NCI-H460 (cell line): ENCODE measurements at places on chromosomes 1 and 21.

- no peak for DNase-seq
Measured at GRCh38 chr1:230049731-230050130, 17.3 kb upstream of the GALNT2 start.

- no peak for DNase-seq
Measured at GRCh38 chr1:245512181-245512888, 357.6 kb downstream of the KIF26B start.

GRCh38 chr1:225866981-225867380, 15.2 kb downstream of the TMEM63A start:
- no peak for DNase-seq

DNA sequence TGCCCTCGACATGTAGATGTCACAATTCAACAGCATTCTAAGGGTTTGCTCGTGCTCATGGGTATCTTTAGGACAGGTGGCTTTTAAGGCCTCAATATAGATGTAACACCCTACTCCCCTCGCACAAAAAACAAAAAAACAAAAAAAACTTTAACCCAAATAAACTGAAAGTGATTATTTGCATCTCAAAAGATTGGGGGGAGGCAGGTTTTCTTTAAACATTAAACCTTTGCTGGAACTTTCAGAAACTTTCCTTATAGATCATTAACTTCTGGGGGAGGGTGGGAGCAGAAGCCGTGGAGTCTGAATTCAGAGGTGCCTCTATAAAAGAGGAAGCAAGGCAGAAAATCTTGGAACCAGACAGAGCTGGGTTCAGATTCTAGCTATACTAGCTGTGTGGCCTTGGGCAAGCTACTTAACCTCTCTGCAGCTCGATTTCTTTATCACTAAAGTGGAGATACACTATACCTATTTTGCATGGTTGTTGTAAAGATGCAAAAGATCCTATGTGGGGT, 3.2 kb upstream of the KIAA1614 start:
- DNase-seq, result no peak

GRCh38 chr21:44873356-44874239, at the start of gene PTTG1IP:
PTTG1IP (minus strand) TSS chr21:44873690; CDS start chr21:44873616, 74 bp downstream.
- DNase-seq, result peak; percentile 95

DNA sequence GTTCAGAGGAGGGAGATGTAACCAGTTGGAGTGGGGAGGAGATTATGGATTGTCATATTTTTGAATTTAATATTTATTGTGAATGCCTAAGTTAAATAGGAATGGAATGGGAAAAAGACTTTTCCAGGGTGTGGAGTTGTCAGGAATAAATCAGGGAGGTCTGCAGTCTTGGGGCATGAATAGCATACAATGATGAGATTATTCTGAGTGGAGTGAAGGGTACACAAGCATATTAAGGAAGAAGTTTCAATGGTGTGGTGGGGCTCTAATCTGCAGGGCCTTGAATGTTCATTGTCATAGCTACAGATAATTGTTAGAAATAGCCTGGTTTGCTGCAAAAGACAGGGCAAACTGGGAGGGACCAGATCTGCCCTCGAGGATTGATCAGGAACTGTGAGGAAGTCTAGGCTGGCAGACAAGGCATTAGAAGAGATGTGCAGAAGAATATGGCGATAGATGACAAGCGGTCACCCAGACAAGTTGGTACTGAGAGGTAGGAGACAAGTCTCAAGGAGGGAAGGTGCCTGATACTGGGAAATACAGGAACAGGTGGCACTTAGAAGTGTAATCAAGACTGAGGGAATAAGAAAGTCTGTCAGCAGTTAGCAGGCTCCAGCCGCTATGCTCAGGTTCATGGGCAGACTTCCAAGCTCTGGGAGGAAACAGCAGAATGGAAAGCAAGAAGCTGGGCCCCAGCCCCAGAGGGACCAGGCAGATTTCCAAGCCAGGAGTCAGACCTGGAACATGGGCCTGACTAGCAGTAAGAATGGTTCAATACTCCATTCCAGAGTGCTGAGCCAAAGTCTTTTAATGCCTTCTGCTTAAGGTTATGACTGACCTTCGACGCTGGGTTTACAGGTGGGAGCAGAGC, 20.9 kb upstream of the RGL1 start:
- no peak for DNase-seq

- no peak for DNase-seq
Measured at GRCh38 chr1:70134148-70134547, 71.2 kb downstream of the LRRC40 start.

GRCh38 chr1:195130598-195130997, 1477.6 kb downstream of the KCNT2 start:
- DNase-seq, result no peak

DNA sequence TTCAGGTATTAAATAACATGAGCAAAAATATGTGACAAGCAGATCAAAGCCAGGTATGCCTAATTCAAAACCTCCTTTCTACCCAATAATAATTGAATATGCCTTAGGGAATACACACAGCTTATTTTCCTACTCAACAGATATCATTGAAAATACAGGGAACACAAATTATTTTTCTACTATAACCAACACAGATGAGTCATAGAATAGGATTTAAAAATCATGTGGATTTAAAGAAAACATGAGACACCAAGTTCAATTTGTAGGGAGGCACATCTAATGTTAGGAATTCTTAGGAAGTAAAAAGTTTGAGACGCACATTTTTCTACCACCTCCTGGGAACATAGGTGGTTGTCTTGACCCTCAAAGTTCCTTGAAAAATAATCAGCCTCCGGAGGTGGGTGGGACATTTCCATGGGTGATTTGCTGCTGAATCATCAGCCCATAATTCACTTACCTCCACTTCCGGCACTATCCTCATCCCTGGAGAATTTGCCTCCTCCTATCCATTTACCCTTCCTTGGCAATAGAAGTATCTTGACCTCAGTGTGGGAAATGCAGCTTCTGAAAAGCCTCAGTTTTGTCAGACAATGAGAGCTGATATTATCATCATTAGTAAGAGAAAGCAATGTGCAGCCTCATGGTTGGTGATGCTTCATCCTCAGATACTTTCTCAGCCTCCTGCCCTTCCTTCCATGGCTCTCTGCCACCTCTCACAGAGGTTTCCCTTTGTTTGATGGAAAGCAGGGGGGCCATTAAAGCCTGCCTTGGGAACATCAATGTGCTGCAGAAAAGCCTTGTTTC, 33.5 kb upstream of the RGS4 start:
- DNase-seq, result no peak

- DNase-seq, result no peak
Measured at GRCh38 chr1:22253012-22253790, 110.3 kb upstream of the WNT4 start.

- DNase-seq, result no peak
Measured at GRCh38 chr1:234940841-234941240, 187.8 kb downstream of the TOMM20 start.

DNA sequence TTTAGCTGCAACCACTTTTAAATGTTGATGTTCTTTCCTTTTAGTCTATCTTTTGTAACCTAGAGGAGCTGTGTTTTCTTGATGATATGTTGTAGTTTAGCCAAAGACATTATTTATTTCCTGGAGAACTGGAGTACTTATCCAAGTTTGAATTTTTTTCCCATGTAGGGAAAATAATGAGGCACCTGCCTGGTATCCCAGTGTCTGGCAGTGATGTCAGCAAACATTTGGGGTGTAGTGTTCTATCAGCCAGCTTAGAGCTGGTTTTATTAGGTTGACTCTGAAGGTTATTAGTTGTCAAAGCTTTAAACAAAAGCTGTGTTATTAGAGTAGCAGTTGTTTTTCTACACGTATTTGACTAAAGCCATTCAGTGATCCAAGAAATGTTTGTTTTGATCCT, 3.2 kb downstream of the CTPS1 start:
- no peak for DNase-seq

DNA sequence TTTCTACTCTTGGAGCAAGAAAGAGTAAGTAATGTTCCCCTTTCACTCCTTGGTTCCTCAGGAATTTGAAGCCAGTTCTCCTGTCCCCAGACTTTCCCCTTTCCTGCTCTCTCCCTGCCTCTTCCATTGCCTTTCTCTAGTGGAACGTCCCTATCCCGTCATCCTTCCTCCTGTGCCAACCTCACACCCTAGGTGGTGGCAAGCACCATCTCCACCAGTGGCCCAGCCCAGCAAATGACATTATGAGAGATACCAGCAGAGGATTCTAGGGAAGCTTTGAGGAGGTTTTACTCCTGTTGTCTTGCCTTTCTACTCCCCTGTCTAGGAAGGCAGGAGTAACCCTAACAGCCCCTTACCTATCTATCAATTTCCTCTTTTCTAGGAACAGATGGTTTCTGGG, 8.1 kb upstream of the TACSTD2 start:
- no peak for DNase-seq

DNA sequence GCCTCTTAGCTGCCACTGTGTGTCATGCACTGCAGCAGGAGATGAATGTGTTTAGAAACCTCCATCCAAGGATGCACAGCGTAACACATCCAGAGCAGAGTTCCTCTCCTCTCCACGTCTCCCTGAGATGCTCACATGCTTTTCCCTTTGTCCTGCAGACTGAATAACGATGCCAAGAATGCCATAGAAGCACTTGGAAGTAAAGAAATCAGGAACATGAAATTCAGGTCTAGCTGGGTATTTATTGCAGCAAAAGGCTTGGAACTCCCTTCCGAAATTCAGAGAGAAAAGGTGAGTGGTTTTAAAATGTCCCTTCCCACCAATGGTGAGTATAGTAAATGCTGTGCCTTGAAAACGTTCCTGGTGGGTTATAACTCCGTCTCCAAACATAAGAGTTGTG, 13.4 kb upstream of the MX2 start:
- DNase-seq, result no peak

DNA sequence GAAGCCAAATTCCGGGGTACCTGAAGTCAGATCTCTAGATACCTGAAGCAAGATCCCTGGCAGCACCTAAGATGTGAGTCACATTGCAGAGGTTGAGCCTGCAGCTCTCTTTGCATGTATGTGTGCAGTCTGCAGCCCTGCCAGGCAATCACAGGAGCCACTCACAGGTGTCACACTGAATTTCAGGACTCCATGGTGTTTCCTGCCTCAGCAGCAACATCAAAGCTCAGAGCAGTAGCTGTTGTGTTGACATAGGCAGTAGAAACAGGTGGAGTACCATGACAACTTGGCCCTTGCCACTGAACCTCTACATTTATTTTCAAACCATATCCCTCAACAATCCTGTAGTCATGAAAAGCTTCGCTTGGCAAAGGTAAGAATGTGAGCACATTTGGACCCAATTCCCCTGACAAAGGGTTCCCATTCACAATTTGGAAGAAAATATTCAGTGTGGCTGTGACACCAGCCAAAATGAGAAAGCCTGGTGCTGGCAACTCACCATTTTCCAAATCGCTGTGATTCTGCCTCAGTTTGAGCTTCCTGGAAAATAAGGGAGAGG, 419.8 kb upstream of the NFIA start:
- no peak for DNase-seq

DNA sequence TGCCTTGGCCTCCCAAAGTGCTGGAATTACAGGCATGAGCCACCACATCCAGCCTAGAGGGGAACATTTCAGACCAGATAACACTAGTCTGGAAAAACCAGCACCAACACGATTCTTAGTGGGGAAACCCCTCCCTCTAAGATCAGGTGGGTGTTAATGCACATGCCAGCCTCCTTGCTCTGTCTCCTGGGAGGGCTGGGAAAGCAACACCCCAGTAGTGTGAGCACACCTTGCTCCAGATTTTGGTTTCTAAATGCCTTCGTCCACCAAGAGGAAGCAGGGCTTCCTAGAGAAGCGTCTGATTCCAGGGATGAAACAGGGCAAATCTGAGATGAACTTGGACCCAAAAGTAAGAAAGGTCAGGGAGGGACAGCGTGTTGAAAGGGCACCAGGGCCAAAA, 2.2 kb upstream of the KRTAP10-4 start:
- no peak for DNase-seq

DNA sequence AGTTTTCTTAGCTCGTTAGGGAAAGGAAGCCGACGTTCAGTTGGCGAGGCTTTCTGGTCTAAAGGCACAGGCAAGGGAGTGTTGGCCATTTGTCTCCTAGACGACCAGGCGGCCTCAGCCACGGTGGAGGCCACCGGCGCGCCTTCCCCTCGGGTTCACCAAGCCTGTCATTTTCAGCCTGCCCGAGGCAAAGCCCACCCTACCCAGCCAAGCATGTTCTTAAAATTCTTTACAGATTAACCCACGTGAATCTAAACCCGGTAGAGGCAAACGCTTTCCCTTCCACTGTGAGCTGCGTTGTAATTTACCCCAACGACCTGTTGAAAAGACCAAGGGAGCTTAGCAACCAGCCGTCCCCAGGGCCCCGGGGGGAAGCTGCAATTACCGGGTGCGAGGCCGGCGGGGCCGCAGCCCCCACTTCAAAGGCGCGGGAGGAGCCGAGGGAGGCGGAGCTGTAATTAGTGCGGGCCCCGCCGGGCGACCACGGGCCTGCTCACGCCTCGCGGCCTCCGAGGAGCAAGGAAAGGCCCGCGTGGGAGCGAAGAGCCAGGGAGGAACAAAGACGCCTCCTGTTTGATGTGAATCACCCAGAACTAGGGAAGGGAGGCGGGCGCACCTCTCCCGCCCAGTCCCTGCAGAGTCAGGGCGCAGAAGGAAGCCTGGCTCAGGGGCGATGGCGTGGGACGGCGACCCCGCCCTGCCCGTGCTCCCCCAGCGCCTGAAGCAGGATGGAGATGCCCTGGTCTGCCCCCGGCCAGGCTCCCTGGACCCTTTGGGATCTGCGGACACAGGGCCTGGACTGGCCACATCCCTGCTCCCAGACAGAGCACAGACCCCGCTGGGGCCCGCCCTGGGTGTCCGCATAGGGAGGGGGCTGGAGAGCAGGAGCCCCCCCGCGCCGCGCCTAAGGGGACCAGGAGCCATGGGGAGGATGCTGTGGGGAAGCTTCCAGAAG, 12.1 kb upstream of the TSPEAR start:
- no peak for DNase-seq

DNA sequence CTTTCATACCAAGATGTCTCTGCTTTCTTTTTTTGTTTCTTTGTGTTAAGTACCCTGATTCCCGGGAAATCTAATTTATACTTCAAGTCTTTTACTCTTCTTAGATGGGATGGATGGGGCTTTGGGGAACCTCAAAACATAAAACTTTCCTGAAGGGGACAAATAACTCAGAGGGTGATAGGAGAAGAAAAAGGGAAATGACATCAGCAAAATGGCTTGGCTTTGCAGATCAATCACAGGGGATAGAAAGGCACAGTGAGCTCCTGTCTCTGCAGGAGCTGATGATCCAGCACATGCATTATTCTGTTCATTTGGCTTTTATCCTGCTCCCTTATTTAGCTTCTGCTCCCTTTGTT, 1.4 kb upstream of the CA14 start:
- no peak for DNase-seq

- DNase-seq, result no peak
Measured at GRCh38 chr1:94302497-94302896, 65.1 kb upstream of the ARHGAP29 start.

GRCh38 chr1:184222652-184223052, 164.2 kb upstream of the C1orf21 start:
- peak; percentile 52 for DNase-seq

DNA sequence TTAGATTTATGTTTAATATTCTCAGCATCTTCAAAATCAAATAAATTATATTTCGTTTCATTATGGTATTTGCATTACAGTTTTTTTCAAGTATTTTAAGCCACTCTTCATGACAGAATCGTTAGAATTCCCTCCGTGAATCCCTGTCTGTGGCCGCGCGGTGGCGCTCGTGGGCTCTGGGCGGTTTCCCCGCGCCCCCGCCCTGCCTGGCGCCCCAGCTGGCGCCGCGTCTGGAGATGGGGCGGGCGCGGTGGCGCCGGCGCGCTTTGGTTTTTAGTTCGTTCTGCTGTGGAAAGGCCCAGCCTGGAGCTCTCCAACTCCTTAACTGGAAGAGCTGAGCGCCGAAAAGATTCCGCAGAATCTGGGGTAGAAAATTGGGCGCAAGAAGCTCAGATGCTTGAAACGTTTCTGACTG, 25.7 kb downstream of the PRMT2 start:
- DNase-seq, result no peak
